LHCN-M2 (cell line): ENCODE measurements at places on chromosomes 12 and 14.

DNA sequence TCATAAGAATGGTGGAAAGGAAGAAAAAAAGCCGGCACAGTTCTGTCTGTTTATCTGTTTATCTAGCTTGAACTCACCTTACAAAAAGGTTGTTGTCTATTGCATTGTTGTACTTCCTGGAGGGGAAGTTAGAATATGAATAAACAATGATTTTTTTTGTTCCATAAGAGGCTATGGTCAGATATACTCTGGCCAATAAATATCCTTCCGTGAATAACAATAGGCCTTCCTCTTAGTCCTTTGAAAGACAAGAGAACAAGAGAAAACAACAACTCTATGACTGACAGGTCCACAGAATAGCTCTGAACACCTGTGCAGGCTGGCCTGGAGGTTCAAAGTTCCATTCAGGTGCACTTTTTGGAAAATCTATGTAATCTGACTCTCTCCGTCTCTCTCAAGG is 192.8 kb upstream of the KRR1 start:
- DNase-seq, result no peak

DNA sequence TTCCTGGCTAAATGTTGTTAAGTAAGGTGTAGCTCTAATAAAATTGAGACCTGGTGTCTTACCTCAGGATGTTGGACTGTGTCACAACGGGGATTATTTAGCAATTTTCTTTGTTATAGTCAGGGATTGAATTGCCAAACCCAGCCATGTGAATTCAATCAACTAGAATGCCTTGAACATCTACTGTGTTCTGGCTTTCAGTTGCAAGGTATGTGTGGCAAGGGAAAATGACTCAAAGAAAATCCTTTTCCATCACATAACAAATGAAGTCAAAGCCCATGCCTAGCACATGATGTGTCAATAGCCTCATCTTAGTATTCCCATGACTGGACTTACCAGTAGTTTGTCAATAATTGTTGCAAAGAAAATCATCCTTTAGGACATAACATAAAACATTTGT is 519.8 kb upstream of the FLRT2 start:
- no peak for DNase-seq

GRCh38 chr14:89058697-89059096 is 234.2 kb downstream of the TTC8 start:
- peak; percentile 4 for DNase-seq

DNA sequence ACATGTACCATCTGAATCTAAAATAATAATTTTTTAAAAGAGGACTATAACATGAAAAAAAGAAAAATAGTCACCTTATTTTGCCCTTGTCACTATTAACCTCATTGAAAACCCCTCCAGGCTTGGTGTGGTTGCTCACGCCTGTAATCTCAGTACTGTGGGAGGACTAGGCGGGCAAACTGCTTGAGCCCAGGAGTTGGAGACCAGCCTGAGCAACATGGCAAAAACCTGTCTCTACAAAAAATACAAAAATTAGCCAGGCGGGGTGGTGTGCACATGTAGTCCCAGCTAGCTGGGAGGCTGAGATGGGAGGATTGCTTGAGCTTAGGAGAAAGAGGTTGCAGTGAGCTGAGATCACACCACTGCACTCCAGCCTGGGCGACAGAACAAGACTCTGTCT is 126.3 kb upstream of the KRAS start:
- no peak for DNase-seq

- DNase-seq, result no peak
Measured at GRCh38 chr12:4323396-4323795, 2.4 kb downstream of the TIGAR start.

- DNase-seq, result peak; percentile 18
Measured at GRCh38 chr14:67265131-67265530, 23.9 kb downstream of the PALS1 start.

- no peak for DNase-seq
Measured at GRCh38 chr12:111275308-111275707, 93.6 kb downstream of the PHETA1 start.

DNA sequence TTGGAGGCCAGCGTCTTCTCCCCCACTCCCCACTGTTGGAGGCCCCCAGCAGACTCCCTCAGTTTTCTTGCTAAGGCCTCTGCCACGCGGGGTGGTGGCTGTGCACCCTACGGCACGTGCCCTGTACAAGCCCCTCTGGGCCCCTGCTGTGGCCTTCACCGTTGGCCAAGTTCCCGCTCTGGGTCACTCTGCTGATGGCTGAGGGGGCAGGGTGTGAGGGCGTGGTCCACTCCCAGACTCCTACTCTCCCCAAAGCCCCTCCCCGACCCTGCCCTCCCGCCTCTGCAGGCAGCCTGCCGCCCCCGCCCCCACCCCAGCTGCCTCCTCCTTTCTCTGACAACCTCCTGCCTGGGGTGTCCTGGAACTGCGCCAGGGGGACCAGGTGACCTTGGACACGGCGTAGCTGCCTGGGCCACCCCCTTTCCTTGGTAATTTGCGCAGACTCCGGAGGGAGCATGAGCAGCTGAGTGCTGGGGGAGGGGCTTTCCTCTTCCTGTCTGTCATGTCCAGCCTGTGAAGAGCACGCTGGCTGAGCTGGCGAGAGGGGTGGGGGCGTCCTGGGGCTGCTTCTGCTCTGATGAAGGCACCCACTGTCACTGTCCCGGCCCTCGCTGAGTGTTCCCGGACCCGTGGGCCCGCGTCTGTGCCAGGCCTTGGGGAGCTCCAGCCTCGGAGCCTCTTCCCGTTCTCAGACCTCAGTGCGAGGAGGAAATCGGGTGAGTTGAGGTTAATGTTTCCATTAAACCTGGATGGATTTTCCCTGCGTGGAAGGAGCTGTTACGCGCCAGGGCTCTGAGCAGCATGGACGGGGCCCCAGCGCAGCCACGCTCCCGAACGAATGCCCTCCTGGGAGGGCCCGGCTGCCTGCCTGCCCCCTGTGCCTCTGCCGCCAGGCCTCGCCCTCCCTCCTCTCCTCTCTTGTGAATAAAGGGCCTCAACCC is 85.0 kb downstream of the KIF26A start:
- DNase-seq, result no peak

DNA sequence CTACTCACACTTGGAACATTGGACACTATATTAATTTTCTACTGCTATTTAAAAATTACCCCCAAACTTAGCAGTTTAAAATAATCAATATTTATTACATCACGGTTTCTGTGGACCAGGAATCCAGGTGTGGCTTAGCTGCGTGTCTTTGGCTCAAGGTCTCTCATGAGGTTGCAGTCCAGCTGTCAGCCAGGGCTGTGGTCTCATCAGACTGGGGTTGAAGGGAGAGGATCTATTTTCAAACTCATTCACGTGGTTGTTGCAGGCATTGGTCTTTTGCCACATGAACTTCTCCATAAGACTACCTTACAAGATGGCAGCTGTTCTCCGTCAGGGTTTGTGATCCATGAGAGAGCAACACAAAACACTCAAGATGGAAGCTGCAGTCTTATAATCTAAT is 343.0 kb downstream of the BCAT1 start:
- no peak for DNase-seq
